ENCODE measurements at places on chromosomes 1 and 21.

- DNase-seq, result no peak
Observed at GRCh38 chr21:45179568-45180245, 105.3 kb downstream of the ADARB1 start.

- DNase-seq, result peak; percentile 18
Observed at GRCh38 chr1:245411245-245412036, 256.7 kb downstream of the KIF26B start.

GRCh38 chr1:94471271-94471670 is 53.1 kb downstream of the ABCD3 start:
- no peak for DNase-seq

GRCh38 chr1:208002672-208003071 is 91.7 kb upstream of the CD34 start:
- no peak for DNase-seq

- no peak for DNase-seq
Observed at GRCh38 chr1:89198491-89199072, at the start of gene GBP4. GBP4 (minus strand) TSS chr1:89198942; CDS start chr1:89198834, 108 bp downstream.

- DNase-seq, result peak; percentile 94
Observed at GRCh38 chr1:198157241-198157846, 546 bp downstream of the NEK7 start.

GRCh38 chr1:77473690-77474089 is 191.9 kb downstream of the AK5 start:
- peak; percentile 87 for DNase-seq

- DNase-seq, result no peak
Observed at GRCh38 chr1:224405604-224405970, 29.0 kb downstream of the WDR26 start.

- DNase-seq, result no peak
Observed at GRCh38 chr1:2602866-2603520, 16.4 kb downstream of the PRXL2B start.

GRCh38 chr1:185315445-185316071 is 1.5 kb downstream of the IVNS1ABP start:
- no peak for DNase-seq

- DNase-seq, result no peak
Observed at GRCh38 chr1:56494306-56494705, 85.1 kb downstream of the PLPP3 start.

DNA sequence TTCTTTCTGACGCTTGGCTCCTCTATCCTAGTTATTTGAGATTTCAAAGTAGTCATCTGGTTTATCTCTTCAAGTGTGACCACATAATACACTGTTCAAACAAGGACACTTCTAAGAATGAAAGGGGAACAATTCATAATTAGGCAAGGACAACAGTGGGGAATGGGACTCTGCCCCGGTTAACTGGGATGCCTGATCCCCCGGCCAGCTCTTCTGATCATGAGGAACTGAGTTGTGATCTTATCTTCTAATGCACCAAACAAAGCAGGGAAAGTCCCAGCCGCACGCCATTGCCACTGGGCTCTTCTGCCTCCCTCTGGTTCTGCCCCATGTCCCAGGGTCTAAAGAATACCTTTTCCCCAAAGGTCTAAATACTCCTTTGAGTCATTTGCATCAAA is 158.2 kb upstream of the IRF2BP2 start:
- DNase-seq, result no peak

DNA sequence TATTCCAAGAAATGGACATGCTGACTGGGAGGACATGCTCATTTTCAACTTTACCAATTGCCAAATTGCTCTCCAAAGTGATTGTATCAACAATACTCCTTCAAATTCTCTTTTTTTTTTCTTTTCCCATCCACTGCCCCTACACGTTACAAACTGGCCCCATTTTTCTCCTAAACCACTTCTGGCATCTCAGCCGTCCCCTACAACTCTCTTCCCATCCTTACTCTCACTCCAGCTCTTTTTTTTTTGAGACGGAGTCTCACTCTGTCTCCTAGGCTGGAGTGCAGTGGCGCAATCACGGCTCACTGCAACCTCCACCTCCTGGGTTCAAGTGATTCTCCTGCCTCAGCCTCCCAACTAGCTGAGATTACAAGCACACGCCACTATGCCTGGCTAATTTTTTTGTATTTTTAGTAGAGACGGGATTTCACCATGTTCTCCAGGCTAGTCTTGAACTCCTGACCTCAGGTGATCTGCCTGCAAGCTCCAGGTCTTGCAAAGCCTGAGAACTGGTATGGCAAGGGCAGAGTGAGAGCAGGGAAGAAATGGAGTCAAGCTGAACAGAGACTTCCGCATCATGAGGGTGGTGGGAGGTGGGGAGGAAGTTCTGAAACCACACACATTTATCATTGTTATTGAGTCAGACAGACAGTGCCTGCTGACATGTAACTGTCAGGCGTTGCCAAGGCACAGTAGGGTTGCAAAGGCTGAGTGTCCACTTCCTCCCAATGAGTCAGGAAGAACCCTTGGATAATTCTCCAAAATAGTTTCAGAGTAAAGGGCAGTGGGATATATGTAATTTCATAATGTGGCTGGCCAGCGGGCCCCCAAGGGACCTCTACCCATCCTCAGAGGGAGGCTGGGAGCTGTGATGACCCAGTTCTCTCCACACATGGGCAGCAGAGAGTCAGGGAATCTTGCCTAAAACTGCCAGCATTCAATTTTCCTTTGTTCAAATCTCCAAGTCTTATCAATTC is 17.4 kb downstream of the CELA3A start:
- DNase-seq, result peak; percentile 97

- no peak for DNase-seq
Observed at GRCh38 chr1:52633291-52633754, 355 bp downstream of the SHISAL2A start.

- no peak for DNase-seq
Observed at GRCh38 chr1:192190066-192190465, 31.8 kb downstream of the RGS18 start.

- no peak for DNase-seq
Observed at GRCh38 chr21:32717851-32718316, 9.9 kb downstream of the SYNJ1 start.

GRCh38 chr1:102089791-102090190 is 93.1 kb upstream of the OLFM3 start:
- DNase-seq, result no peak

DNA sequence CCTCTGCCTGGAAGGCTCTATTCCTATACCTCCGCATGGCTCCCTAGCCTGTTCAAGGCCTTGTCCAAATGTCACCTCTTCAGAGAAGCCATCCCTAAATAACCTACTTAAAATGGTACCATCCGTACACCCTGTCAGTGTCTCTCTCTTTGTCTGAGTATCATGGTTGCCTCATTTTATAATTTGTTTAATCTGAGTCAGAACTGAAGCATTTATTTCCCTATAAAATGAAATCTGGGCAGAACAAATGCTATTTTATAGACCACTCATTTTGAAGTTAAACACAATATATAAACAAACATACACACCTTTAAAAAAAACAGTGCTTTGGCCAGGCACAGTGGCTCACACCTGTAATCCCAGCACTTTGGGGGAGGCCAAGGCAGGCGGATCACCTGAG is 30.2 kb downstream of the RERE start:
- DNase-seq, result no peak

DNA sequence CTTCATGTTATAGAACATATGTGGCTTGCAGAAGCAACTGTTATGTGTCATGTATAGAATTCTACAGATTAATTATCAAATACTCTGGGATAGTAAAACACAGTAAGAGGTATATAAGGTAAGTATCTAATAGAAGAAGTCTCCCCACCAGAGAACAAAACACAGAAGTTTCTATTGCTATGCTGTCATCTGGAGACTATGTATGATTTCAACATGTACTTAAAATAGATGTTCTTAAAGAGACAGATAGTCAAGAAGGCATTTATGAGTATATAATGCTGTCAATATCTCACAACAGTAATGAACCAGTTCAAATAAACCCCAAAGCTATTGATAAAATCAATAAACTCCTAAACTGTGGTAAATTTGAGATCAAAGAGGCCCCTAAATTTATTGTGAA is 8.1 kb upstream of the ADCY10 start:
- DNase-seq, result peak; percentile 15

DNA sequence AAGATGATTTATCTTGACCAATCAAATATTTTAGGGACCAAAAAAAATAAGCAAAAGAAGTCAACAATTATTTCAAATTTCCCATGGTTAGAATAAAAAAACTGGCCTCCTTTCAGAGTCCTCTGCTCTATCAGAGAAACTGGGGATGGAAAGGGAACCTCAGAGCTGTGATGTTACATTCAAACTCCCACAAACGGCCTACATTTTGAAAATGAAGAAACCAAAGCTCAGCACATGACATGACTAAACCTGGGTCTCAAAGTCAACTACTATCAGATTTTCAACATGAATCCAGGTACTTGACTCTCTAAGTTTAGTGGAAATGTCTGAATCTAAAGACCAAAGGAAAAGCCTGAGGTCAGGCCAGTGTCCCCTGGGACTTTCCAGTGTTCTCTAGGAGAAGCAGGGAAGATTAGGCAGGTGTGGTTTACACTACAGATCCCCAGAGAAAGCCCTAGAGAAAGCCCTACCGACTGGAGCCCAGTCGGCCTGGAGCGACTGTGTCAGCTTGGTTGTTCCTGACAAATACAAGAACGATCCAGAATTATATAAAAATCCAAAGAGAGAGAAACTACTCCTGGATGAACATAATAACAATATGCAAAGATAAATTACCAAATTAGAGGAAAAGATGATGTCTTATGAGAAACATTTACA is 24.8 kb downstream of the JAK1 start:
- no peak for DNase-seq

GRCh38 chr1:89047734-89048133 is 17.3 kb downstream of the GBP1 start:
- peak; percentile 42 for DNase-seq

GRCh38 chr1:110443451-110443850 is 7.5 kb upstream of the PROK1 start:
- DNase-seq, result no peak

DNA sequence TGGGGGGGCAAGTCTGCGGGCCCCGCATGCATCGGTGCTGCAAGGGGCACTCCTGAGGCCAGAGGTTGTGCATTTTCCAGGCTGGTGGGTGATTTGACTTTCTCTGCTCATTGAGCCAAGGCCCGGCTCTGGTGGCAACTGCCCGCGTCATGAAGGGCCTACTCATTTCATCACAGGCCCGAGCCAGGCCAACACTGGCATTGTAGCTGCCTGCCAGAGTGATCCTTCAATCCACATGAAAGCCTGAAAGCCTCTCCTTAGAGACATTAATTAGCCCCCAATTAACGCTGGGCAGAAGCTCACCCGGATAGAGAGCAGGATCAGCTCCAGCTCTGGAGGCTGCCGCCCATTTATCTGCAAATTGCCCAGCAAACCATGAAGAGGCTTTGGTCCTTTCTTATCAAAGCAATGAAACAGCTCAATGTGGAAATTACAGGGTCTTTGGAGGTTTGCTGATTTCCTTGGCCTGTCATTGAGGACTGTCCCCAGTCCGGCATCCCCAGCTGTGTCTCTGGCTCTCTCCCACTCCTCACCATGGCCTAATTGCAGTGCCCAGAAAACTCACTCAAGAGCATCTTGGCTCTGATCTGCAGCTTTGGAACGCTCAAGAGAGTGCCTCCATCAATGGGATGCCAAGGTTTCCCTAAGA is 50.4 kb upstream of the STUM start:
- DNase-seq, result no peak

DNA sequence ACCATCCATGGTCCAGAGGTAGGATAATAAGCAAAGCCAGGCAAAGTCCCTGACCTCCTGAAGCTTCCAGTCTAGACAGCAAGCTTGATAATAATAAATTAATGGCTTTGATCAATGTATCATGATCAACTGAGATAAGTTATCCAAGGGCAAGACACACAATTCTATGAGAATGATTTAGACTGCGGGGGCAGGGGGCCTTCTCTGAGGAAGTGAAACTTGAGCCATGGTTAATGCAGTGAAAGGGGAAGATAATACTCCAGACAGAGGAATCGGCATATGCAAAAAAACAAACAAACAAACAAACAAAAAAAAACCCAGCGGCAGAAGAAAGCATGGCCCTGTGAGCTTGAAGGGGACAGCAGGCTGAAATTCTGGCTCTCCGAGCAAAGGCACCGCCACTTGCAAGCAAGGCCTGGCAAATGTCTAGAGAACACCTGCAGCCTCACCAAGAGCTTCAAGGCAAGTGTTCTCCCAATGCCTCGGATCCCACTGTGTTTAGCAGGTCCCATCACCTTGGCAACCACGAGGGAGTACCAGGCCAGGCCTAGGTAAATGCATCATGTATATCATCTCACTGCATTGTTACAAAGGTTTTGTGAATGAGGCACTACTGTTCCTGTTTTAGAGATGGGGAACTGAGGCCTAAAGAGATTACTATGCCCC is 24.9 kb downstream of the CSMD2 start:
- DNase-seq, result no peak

GRCh38 chr1:151311589-151312331 is 15.5 kb downstream of the PI4KB start:
- DNase-seq, result peak; percentile 99

- peak; percentile 97 for DNase-seq
Observed at GRCh38 chr1:115545791-115546733, 95.7 kb upstream of the VANGL1 start.

GRCh38 chr1:234656070-234656895 is 46.3 kb upstream of the IRF2BP2 start:
- DNase-seq, result peak; percentile 67

DNA sequence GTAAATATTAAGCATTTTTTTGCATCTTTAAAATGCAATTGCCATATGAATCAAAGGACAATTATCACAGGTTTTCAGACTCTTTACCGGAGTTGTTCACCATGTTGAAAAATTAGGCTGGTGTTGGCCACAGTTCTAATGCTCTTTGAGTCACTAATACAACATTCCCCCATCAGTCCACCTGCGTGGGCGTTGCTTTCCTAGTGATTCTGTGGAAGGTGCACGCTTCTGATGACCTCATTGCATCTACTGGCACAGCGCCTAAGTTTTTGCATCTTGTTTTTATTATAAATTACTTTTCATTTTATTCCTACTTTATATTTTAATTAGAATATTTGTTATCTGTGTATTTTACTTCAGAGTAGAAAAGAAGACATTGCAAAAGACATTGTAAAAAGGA is 4.7 kb upstream of the F5 start:
- no peak for DNase-seq

- DNase-seq, result no peak
Observed at GRCh38 chr1:43980255-43981134, 1.5 kb downstream of the B4GALT2 start.

- DNase-seq, result peak; percentile 86
Observed at GRCh38 chr1:183278739-183279591, 92.9 kb downstream of the LAMC2 start.

- no peak for DNase-seq
Observed at GRCh38 chr1:44014365-44015104, 16.7 kb downstream of the SLC6A9 start.

DNA sequence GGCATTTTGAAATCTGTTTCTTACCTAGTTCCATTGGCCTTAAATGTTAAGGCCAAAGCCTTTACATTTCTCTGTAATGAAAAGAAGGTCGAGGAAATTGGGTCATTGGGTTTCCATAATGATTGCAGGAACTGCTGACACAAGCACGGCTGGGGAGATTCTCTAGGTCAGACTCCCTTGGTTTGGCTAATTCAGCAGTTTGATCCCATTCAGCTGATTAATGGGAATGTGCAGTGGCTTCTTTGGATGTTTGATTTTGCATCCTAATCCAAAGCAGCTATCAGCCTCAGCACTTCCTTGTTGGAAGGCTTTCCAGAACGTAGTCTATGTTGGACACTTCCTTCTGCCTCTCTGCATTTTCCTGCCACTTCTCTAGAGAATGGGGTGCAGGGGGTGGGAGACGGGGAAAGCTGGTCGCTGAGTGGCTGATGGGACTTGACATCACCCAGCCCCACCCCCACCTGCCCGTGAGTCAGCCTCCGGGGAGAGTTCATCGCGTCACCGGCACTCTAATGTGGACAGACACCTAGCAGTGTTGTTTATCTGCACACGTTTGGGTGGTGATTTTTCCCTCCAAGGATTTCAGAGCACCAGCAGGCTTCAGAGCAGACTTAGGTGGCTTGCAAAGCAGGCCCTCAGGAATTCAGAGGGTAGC is 5.4 kb downstream of the PSEN2 start:
- no peak for DNase-seq
